Nasal cavity respiratory epithelium epithelial cell of viscerocranial mucosa (primary cell): ENCODE measurements at places on chromosomes 5 and 9. TPM values are rescaled to one million over a fixed set of nuclear protein-coding genes. Genes with fewer than 3 reads are reported as not detected.

The IFNW1 gene
- total RNA-seq, result not detected in 2 replicates

The NR5A1 gene
- total RNA-seq, result not detected in 2 replicates

The NTRK2 gene
- total RNA-seq, result under 0.01 and 0.07 TPM in 2 replicates

The MZB1 gene
- 0.07 and 0.34 TPM in 2 replicates for total RNA-seq

The MIER3 gene
- 15.0 and 21.6 TPM in 2 replicates for total RNA-seq

The SLC24A2 gene
- total RNA-seq, result under 0.01 TPM in 1 of 2 replicates, not detected in the other

The HTR4 gene
- not detected in 2 replicates for total RNA-seq

The CAMK2A gene
- 0.34 and 1.00 TPM in 2 replicates for total RNA-seq

The IL4 gene
- total RNA-seq, result not detected in 2 replicates

The PWWP2A gene
- 14.4 and 20.1 TPM in 2 replicates for total RNA-seq

The FLT4 gene
- total RNA-seq, result under 0.01 TPM in 1 of 2 replicates, not detected in the other

The ACOT12 gene
- 0.07 TPM in 1 of 2 replicates, not detected in the other for total RNA-seq

The IGFBPL1 gene
- 0.07 TPM in 1 of 2 replicates, not detected in the other for total RNA-seq

The PCDHGA6 gene
- total RNA-seq, result under 0.01 and 1.1 TPM in 2 replicates

The PLCXD3 gene
- total RNA-seq, result not detected in 2 replicates

The CEL gene
- total RNA-seq, result 0.34 and 5.8 TPM in 2 replicates

The IFNA21 gene
- not detected in 2 replicates for total RNA-seq

The KCNV2 gene
- total RNA-seq, result not detected in 2 replicates

The NDST1 gene
- total RNA-seq, result 19.5 and 94.6 TPM in 2 replicates

The QSOX2 gene
- 15.4 and 18.4 TPM in 2 replicates for total RNA-seq

The GRIA1 gene
- under 0.01 TPM in 1 of 2 replicates, not detected in the other for total RNA-seq

The UBLCP1 gene
- total RNA-seq, result 34.7 and 35.2 TPM in 2 replicates

The KLF9 gene
- total RNA-seq, result 33.8 and 58.0 TPM in 2 replicates

The MEIKIN gene
- not detected in 2 replicates for total RNA-seq

The SPINK6 gene
- total RNA-seq, result 1.7 TPM in 1 of 2 replicates, not detected in the other

The SPINK5 gene
- total RNA-seq, result 30.3 and 51.3 TPM in 2 replicates
